ENCODE measurements at places on chromosomes 6 and 20.
A peak's percentile ranks its signal among the peaks of the same experiment; 100 is the strongest.

GRCh38 chr20:40565682-40566040, 123.4 kb downstream of the MAFB start:
- no peak for DNase-seq

DNA sequence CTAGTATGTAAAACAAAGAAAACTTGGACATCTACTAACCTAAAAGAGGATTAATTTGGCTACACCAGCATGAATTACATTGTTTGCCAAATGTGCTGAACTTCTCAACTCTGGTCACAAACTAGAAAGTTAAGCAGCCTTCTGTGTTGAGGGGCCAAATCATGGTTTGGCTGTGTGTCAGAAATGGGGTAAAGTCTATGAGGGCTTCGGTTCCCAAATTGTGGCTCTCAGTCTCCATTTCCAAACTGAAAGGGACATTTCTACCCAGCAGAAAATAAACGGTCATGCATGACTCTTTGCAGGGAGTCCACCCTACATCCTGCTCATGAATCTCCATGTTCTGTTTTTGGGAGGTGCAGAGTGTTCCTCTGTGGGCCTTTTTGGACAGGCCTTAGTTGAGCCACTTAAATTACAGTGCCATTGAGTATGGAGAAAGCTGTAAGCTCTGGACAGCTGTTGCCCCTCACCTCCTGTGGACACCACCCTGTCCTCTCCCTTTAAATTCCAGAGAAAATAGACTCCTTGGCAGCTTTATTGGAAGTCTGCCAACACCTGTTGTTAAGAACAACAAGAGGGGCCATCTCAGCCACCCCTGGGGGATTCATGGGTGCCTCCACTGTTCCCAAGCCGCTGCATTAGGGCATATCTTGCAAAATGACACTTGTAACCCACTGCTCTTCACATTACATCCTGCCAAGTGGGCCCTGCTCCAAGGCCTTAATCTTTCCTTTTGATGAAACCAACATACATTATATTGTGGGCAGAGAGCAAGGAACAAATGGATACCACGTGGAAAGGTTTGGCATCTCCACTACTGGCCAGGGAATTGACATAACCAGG, 27.5 kb upstream of the SNRPC start:
- no peak for DNase-seq

- no peak for DNase-seq
These were observed 8.5 kb downstream of the TRAM2 start for GRCh38 chr6:52568320-52568719.

DNA sequence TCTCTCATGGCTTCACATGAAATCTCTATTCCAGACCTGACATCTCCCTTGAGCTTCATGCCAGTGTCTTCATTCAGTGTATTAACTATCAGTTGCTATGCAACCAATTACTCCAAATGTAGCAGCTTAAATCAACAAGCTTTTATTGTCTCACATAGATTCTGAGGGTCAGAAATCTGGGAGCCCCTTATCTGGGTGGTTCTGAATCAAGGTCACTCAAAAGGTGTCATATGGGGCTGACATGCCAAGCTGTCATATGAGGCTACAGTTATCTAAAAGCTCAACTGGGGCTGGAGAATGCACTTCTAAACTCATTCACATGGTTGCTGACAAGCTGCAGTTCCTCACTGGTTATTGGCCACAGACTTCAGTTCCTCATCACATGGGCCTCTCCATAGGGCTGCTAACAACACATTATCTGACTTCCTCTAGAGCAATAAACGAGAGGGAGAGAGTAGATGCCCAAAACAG, 7.3 kb upstream of the CGA start:
- DNase-seq, result no peak

DNA sequence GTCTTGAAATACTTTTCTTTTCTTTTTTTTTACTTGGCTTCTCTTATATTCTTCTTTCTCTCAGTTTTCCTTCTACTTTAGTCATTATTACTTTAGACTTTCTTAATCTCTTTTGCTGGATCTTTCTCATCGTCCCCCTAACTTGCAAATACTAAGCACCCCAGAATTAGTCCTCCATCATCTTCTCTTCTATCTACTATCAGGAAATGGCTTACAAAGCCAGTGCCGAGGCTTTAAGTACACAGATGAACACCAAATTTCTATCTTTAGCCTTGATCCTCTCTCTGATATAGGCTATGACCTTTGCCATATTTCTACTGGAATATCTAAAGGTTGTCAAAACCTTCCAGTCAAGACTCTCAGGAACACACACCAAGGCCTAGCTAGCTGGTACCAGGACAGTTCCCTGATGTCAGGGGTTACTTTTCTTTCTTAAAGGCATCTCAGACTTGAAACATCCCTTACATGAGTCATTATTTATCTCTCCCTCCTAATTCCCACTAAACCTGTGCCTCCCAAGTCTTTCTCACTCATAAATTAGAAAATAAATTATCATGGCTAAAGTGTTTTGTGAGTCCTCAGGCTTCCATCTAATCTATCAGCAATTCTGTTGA, 278.6 kb upstream of the TCF21 start:
- DNase-seq, result no peak

- DNase-seq, result no peak
These were observed 461.9 kb downstream of the KIF16B start for GRCh38 chr20:16111172-16111832.

DNA sequence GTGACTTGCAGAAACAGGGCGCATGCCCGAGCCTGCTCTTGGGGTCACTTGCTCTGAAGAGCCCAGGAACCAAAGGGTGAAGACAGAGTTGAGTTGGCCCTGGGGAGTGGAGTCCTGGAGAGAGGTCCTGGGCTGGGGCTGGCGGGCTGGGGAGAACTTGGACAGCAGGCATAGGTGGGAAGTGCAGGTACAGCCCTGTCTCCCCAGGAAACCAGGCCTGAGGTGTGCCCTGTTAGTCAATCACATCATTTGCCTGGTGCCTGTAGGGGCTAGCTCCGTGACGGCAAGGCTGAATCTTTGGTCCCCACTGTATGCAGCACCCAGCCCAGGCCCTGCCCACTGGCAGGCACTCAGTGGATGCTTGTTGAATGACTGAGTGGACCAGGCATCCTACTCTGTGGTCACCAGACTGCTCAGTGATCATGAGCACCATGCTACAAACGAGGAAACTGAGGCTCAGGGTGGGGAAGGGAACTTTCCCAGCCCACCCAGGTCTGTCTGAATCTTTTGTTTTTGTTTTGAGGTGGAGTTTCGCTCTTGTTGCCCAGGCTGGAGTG, 15.6 kb upstream of the NOL4L start:
- DNase-seq, result no peak

GRCh38 chr6:79465381-79465780, 71.8 kb downstream of the LCA5 start:
- DNase-seq, result no peak

- no peak for DNase-seq
These were observed 142.9 kb downstream of the HIVEP2 start for GRCh38 chr6:142802124-142802523.

GRCh38 chr6:152098683-152099082, 291.2 kb downstream of the ESR1 start:
- no peak for DNase-seq

GRCh38 chr20:34493646-34494045, 22.6 kb upstream of the DYNLRB1 start:
- no peak for DNase-seq

DNA sequence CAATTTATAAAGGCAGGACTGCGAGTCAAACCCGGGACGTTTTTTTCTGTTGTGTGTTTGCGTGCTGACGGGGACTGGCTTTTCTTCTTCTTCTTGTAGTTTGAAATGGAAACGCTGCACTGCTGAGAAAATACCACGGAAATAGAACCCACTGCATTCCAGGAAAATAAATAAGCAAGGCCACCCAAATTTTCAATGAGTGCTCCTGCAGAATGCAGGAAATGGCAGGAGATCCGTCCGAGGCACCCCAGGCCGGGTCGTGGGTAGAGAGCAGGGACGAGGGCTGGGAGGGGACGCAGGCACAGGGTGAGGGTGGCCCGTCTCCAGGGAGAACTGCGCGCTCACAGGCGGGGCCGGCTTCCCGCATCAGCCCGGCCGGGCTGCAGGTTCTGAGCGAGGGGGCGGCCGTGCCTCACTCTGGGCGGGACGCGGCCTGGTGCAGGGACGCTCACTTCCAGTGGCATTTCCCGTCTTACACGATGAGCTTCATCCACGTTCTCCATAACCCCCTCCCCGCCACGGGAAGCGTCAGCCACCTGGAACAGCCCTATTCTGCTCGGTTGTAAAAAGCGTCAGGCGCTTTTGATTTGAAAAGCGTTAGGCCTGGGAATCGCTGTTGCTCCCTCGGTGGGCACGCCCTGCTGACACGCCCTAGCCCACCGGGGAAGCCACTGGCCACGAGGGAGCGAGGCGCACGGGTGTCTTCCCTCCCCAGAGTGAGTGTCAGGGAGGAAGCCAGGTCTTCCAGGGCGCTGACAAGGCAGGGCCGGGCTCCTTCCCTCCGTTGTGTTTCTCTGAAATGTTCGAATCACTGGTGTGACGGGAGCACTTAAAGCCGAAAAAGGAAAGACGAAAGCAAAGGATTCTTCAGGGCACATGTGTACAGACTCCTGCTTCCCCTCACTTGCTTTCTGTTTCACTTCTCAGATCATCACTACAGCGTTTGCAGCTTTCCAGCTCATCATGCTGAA, 17.9 kb upstream of the EXOC2 start:
- DNase-seq, result peak; percentile 70

DNA sequence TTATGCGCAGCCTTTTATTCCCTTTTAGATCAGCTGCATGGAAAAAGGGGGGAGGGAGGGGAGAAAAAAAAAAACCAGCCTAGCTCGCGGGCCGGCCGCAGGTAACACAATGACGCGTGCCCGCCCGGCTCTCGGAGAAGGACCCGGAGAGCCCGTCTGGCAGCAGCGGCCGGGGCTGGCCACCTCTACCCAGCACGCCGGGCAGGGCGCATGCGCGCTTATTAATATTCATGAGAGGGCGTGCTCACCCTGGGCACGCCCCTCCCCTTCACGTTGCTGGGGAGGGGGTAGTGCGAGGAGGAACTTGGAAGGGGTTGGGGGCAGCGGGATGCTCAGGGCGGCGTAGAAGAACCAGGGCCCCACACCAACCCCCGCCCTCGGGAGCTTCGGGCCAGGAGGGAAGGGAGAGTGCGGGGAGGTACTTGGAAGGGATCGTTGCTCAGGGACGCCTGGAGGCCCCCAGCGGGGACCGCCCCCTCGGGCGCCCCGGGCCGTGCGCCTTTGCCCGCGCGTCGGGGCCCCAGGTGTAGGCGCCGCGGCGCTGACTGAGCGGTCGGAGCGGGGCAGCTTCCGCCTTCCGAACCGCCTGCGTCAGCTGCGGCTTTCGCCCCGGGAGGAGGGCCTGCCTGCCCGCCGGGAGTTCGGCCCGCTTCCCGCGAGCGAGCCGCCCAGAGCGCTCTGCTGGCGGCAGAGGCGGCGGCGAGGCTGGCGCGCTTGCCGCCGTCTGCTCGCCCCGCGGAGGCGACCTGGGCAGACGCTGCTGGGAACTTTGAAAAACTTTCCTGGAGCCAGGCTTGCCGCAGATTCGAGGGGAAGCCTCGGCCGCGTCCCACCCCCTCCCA, at the start of gene JAG1:
TSS of gene JAG1 (minus strand) at position 158 of the 842 bp plus-strand sequence. CDS start 469 bp downstream, outside the sequence.
- peak; percentile 28 for DNase-seq

GRCh38 chr6:136987526-136987925, 57.2 kb downstream of the IL20RA start:
- no peak for DNase-seq

- no peak for DNase-seq
These were observed 132.9 kb downstream of the SCML4 start for GRCh38 chr6:107691062-107691751.

DNA sequence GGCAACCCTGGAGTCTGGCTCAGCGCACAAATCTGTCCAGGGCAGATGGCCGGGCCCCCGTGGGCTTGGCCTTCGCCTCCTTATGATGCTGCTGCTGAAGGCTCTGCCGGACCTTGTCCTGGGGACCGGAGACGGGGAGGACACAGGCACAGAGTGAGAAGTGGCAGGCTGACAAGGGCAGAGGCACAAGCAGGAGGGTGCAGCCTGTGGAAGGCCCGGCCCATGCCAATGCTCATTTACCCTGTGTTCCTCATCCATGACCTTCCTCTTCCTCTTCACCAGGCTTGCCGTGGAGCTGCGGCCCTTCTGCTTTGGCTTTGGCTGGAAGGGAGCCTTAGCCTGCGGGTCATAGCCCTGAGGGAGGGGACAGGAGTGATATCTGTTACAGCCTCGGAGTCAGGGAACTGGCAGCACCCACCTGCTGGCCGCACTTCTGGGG, 2.4 kb downstream of the B3GALT4 start:
- DNase-seq, result no peak

GRCh38 chr6:164370773-164371172, 938.6 kb downstream of the C6orf118 start:
- DNase-seq, result no peak

DNA sequence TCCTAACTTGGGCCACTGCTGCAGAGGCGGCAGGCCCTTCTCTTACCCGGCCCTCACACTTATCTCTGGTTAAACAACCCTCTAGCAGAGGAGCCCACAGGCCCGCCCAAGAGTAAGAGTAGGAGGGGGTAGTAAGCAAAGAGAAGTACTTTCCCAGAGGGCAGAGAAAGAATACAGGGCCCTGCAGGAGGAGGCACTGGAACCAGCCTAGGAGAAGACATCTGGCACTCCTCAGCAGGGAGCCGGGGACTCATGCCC, 10.1 kb downstream of the MTCH1 start:
- DNase-seq, result no peak

GRCh38 chr6:166614171-166614583, 12.9 kb downstream of the RPS6KA2 start:
- no peak for DNase-seq

DNA sequence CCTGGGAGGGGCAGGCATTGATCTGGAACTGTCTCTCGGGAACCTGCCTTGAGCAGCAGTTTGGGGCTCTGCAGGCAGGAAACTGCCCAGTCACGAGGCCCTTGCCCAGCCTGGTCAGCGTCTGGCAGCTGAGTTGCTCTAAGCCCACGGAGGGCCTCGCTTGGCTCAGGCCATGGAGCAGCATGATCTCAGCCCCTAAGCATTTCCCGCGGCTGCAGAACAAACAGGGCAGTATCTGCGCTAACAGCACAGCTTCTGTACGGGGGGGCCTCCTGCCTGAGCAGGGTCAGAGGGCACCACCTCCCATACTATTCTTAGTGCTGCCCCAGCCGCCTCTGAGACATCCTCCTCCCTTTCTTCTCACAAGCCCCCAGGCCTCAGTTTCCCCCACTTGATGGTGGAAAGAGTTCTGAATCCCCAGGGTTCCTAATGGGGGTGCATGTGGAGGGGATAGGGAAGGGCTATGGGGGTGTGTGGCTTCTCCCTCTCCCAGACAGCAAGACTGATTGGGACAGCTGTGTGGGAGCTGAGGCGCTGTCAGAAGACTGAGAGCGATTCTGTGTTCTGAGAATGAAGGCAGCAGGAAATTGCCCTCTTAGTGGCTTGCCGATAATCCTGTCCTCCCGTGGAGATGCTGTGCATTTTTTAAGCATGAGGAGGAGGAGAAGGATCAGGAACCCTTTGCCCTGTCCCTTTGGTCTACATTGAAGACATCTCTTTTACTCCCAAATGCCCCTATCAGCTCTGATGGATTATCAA, 46.4 kb downstream of the MOCS1 start:
- DNase-seq, result no peak

Data from NK-92 treated with Interleukin-12 subunit alpha and Interleukin-12 subunit beta, amount 100 ng/mL, for 24 hours (cell line).